Smooth muscle cell of the coronary artery (primary cell): ENCODE measurements at places on chromosomes 4 and X. TPM values are rescaled to one million over a fixed set of nuclear protein-coding genes. Genes with fewer than 3 reads are reported as not detected.

AWAT2 gene
- total RNA-seq = 0.08 TPM in 1 of 2 replicates, not detected in the other

CCKAR gene
- total RNA-seq = under 0.01 TPM in 1 of 2 replicates, not detected in the other

CT47B1 gene
- total RNA-seq = not detected in 2 replicates

EOLA1 gene
- 12.9 and 16.6 TPM in 2 replicates for total RNA-seq

GRIA2 gene
- total RNA-seq = 0.59 TPM in 1 of 2 replicates, not detected in the other

PDLIM3 gene
- 10.3 and 307 TPM in 2 replicates for total RNA-seq

WDR17 gene
- total RNA-seq = 0.15 and 2.9 TPM in 2 replicates
